ENCODE measurements at places on chromosomes 11 and 22.

GRCh38 chr22:43136255-43136654 is 6.9 kb downstream of the MCAT start:
- DNase-seq: no peak

- no peak for DNase-seq
Observed at GRCh38 chr11:84501750-84502149, 1125.4 kb downstream of the DLG2 start.

DNA sequence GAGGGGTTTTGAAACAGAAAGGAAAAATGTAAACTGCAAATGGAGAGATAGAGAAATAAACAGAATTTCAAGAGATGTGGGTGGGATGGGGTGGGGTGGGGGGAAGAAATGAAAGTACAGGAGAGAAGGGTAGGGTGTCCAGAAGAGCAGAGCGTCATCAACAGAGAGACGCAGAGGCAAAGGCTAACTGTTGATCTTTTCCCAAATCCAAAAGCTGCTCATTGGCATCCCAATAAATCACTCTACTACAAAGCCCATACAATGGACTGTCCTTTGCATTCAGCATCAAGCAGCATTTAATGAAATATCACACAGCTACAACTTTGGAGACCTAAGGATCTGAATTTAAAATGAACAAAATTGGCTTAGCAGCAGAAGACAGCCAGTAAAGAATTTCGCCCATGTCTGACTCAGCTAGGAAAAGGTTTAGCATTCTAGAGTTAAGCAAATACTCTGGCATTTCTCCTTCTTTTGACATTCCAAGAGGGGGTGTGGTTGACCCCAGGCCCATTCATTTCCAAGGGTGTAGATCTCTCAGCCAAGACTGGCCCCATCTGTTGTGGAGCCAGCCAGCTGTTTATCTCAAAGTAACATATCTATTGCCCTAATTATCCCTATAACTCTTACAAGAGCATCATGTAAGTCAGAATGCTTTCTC is 1.5 kb downstream of the RAB30 start:
- DNase-seq: peak; percentile 42

- no peak for DNase-seq
Observed at GRCh38 chr22:22073769-22074561, 91.4 kb upstream of the TOP3B start.

- DNase-seq: no peak
Observed at GRCh38 chr11:3099178-3099577, 42.0 kb upstream of the CARS1 start.

DNA sequence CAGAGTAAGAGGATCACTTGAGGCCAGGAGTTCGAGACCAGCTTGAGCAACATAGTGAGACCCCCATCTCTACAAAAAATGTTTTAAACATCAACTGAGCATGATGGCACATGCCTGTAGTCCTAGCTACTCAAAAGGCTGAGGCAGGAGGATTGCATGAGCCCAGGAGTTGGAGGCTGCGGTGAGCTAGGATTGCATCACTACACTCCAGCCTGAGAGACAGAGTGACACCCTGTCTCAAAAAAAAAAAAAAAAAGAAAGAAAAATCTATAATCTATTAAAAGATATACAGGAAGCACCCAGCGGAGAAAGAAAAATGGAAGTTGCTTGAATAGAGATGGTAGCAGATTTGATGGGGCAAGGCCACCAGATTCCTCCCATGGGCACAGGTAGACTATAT is 61.8 kb downstream of the FAM83F start:
- DNase-seq: no peak

DNA sequence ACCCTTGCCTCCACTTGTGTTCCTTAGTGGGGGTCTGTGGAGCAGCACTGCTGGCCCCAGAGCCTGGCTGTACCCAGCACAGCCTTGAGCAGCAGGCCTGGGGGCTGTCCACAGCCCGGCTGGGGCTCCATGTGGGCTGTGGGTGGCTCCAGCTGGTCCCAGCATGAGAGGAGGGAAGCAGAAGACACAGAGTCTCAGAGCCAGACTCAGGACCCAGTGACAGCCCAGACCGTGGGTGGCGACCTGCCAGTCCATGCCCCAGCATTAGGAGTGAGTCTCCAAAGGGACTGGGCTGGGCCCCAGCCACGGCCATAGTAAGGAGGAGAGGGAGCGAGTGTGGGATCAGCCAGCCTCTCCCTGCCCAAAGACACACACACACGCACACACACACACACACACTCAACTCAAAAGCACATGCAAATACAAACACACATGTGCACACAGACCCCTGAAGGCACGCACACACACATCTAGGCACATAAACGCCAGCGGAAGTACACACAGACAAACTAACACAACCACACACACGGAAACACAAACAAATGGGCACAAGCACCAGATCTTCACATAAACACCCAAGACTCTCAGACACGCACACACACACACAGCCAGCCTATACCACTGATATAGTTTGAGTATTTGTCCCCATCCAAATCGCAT is 16.7 kb upstream of the LRRC10B start:
- no peak for DNase-seq

- no peak for DNase-seq
Observed at GRCh38 chr11:73598719-73599379, 937 bp upstream of the FAM168A start.

GRCh38 chr22:32622004-32622743 is 147.6 kb downstream of the FBXO7 start:
- DNase-seq: peak; percentile 82
